ENCODE measurements at places on chromosomes 2 and 18. TPM values are rescaled to one million over a fixed set of nuclear protein-coding genes. Genes with fewer than 3 reads are reported as not detected.
A peak's percentile ranks its signal among the peaks of the same experiment; 100 is the strongest.

PRR30 gene
- polyA plus RNA-seq: not detected

RETREG2 gene
- 40.4 TPM for polyA plus RNA-seq

ALPG gene
- not detected for polyA plus RNA-seq

CPO gene
- not detected for polyA plus RNA-seq

SCN3A gene
- not detected for polyA plus RNA-seq

NEU2 gene
- not detected for polyA plus RNA-seq

RNF125 gene
- 0.75 TPM for polyA plus RNA-seq

ID2 gene
- 0.68 TPM for polyA plus RNA-seq

ELOA2 gene
- not detected for polyA plus RNA-seq

GRCh38 chr2:151347906-151348305 lies 9.5 kb upstream of the TNFAIP6 start:
- no peak for DNase-seq

GRCh38 chr18:53906681-53907080 lies 317.8 kb downstream of the MBD2 start:
- DNase-seq: no peak

DNA sequence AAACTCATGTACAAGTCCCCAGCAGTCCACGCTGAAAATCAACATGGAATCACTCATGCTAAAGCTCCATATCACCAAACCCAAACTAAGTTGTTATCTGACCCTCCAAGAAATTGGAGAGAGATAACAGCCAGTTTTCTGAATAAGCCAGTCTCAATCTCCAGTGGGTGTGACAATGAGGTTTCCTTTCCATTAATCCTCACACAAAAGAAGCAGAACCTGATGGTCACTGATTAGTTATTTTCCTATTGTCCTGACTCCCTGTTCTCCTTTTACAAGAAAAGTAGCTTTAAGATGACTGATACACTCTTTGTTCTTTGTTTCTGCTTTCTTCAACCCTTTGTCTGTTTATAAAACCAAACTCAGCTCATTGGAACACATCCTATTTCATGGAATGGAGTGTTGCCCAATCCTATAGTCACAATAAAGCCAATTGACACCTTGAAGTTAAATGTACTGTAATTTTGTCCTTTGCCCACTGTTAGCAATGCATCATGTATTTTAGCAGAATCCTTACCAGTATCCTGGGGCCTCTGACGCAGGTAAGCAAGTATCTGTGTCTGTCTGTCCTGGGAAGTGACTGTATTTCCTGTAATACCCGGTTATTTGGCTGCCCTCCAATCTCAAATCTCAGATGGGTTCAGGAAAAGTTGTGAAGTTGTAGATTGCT lies 30.6 kb upstream of the SH3RF3 start:
- DNase-seq: peak; percentile 92

- no peak for DNase-seq
These were observed 1451.3 kb upstream of the SLC39A10 start for GRCh38 chr2:194205568-194206227.

DNA sequence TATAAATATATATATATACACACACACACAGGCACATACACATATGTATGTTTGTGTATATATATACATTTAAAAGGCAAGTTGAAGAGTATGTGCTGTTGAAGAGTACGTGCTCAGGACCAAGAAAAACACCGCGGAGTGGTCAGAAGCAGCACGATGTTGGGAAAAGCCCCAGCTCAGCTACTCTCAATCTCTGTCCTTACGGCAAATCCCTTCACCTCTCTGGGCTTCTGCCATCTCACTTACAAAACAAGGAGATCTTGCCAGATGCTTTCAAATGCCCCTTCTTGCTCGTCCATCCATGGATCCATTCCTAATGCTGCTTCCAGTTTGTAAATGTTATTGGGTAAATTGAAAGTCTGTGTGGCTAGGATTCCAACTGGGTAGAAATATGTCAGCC lies 333.9 kb downstream of the BCL11A start:
- no peak for DNase-seq

GRCh38 chr2:138515092-138515491 lies 13.5 kb downstream of the SPOPL start:
- no peak for DNase-seq

- no peak for DNase-seq
These were observed 360.4 kb upstream of the ZC3H15 start for GRCh38 chr2:186125625-186126024.

DNA sequence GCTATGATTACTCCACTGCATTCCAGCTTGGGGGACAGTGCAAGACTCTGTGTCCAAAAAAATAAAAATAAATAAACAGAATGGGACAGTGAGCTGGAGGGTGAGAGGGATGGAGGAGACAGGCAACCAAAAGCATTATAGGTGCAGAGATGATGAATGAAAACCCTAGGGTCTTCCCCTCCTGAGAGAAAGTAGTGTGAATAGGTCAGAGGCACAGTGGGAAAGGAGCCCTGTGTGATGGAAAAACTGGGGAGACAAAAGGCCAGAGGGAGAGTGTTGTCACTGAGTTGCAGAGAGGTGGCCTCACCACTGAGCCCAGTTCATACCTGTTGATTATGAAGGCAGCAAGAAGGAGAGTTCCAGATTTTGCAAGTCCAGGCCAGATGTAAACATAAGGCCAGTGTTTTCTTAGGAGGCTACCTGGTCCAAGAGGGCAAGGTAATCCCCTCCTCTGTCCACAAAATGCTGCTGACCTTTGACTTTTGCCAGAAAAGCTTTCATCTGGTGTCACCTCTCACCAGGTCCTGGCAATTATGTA lies 17.6 kb upstream of the AGFG1 start:
- DNase-seq: no peak

DNA sequence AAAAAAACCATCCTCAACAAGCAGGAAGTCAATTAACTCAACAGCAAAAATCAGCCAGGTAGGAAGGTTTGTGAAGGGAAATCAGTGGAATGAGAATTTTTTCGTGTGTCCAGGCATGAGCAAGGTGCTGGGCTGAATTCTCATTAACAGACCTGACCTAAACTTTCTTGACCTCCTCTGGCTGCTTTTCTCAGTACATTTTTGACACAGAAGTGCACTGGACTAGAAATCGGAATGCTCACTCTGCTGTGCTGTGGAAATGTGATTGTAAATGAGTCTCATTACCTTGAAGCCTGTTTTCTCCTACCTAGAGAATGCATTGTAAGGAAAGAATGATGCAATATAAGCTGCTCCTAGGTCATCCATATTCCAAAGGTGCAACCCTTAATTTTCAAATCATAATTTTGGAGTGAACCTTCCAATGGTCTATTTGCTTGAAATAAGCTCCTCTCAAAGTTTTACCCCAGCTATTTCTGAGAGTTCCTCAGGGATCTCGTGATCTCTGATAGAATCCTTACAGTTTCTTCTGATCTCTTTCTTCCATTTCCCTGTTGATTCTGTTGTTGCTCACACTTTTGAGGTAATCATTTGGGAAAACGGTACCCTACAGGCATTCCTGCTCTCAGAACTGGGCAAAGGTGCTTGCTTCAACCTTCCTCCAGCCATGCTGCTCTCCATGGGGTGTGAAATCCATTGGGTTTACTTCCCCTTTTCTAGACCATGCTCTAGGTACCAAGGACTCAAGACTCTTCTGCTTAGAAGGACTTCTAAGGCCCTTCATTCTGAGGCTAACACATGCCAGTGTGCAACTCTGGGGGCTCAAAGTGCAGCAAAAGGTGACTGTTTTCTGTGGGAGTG lies 104.9 kb upstream of the ITPRID2 start:
- DNase-seq: peak; percentile 33

- DNase-seq: no peak
These were observed 6.0 kb downstream of the DIPK1C start for GRCh38 chr18:74451148-74451547.

DNA sequence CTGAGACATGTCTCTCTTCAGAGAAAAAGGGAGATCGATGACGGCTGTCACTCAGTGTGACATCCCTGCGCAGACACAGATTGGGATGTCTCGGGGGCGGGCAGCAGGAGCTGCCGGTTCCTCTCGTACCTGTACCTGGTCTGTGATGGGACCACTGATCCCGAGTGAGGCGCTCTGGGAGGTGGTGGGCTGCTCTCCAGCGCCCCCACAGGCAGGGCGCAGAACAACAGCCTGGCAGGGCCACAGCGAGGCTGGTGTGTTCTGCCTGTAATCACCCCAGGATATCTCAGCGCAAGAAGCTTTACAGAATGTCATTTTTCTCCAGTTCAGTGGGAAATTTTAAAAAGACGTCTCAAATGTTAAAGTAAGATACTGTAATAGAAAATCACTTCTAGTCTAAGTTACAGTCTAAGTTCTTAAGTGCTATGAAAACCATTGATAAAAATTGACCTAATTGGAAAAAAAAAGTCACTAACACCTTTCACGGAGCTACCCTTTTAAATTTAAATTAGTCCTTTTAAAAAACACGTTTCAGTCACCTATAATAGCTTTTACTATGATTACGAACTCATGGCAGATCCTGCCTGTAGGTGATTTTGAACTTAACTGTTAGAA lies 189.8 kb downstream of the SNTG2 start:
- DNase-seq: no peak

All from foreskin keratinocyte (primary cell).